ENCODE measurements at places on chromosomes 5 and 9. TPM values are rescaled to one million over a fixed set of nuclear protein-coding genes. Genes with fewer than 3 reads are reported as not detected.

The RHOBTB3 gene
- 3.8 TPM for total RNA-seq

- no peak for DNase-seq
Observed at GRCh38 chr9:132881826-132882225, 3.1 kb downstream of the SPACA9 start.

GRCh38 chr9:129524582-129525270, 96.2 kb downstream of the C9orf50 start:
- no peak for DNase-seq

DNA sequence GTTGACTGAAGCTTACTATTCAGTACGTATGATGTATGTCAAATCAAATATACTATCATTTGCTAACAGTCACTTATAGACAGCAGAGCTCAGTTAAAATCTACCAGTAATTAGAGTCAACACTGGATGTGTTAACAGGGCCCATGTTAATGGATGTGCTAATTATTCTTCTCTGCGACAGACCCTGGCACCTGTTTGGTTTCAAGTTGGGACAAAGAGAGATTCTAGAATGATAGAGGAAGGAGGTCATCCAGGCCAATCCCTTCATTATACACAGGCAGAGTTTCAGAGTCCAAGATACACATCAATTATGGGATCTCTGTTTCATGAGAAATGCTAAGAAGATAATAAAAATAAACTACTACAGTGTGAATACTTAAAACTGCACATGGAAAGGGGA, 615.0 kb downstream of the ZNF608 start:
- DNase-seq, result no peak

GRCh38 chr9:111857555-111858211, 38.9 kb upstream of the UGCG start:
- DNase-seq, result no peak

DNA sequence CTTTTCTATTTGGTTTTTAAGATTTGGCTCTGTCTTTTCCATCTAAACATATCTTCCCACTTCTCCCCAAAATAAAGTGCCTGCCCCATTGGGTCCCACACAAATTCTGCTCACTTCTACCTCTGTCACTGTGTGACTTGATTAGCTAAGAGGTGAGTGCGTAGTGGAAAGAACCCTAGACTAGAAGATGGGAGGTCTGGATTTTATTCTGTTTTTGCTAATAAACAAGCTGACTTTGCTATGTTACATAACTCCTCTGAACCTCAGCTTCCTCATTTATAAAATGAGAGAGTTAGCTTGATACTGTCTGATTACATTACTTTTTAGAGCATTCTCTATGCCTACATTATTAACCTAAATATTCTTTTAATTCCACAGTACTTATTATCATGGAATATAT, 51.3 kb upstream of the PTGER4 start:
- no peak for DNase-seq

DNA sequence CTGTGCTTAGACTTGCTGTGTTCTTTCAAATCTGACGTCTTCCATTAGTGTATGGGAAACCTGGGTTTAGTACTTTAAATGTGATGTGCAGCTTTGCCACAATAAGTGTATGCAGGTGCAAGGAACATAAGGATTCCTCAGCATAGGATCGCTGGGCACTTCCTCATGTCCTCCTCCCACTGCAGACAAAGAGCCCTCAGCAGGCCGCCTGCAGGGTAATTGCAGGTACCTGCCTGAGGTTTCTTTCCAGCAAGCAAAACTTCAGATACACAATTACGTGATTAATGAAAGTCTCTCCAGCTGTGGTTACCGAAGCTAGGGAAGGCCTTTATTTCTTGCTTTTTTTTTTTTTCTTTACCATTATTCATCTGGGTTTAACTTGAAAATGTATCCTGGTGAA, 233.1 kb downstream of the RFK start:
- DNase-seq, result no peak

All from MCF 10A (cell line).